Suppressor macrophage (primary cell): ENCODE measurements at places on chromosomes 1 and 21.

GRCh38 chr1:51624855-51625254 lies 8.0 kb downstream of the OSBPL9 start:
- DNase-seq = no peak

DNA sequence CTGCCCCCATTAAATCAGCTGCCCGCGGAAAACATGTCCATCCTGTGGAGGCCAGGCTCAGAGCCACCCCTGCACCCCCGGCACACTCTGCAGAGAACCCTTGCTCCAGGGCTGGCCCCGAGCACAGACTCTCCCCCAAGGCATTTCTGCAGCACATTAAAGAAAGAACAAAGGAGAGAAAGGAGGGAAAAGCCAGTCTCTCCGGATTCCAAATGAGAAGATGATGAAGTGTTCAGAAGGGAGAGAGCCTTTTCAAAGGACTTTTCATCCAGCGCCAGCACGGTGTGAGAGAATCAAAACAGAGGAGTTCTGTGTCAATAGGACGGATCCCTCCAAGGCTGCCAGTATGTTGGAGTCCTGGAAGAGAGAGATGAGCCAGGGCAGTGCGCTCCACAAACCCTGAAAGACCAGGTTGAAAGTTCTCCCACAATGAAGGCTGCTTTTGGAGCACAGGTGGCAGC lies 498.3 kb downstream of the NPHP4 start:
- DNase-seq = no peak

- DNase-seq = no peak
Measured at GRCh38 chr1:156766298-156767100, 836 bp upstream of the PRCC start.

DNA sequence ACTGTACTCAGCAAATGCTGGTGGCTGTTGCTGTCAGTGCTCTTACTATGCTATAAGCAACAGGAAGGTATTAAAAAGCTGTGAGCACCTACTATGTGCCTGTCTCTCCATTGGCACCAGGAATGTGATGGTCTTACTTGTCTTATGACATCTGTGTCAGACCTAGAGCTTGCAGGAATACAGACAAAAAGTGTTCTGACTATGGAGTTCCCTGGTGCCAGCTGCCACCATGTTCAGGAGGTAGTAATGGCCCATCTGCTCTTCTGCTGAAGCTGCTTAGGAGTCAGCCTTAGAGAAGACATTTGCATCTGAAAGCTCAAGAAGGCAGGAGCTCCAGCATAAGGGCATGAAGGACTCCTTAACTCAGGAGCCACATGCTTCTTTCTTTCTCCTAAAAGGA lies 52.3 kb downstream of the MAB21L3 start:
- DNase-seq = no peak

DNA sequence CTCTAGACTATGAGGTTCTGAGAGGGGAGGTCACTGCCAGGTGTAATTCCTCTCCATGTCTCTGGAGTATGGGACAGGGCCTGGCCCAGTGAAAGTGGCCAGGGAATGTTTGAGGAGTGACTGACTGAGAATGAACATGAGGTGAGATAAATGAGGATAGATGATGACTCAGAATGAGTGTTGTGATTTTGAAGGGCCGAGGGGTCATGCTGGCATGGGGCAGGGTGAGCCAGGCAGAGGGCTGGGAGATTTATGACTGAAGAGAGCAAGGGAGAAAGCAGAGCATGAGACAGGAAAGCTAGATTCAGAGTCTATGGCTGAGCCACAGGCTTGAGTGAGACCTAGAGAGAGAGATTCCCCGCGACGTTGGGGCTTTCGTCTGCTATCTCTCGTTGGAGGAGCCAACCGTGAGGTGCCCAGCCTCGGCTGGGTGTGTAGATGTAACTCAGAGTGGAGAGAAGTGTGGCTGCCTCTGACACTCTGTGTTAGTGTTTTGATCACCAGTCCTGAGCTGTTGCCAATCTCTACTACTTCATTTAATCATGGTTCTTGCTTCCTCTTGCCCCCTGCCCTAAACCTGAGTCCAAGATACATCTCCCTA lies 50.1 kb downstream of the FOXD2 start:
- no peak for DNase-seq

DNA sequence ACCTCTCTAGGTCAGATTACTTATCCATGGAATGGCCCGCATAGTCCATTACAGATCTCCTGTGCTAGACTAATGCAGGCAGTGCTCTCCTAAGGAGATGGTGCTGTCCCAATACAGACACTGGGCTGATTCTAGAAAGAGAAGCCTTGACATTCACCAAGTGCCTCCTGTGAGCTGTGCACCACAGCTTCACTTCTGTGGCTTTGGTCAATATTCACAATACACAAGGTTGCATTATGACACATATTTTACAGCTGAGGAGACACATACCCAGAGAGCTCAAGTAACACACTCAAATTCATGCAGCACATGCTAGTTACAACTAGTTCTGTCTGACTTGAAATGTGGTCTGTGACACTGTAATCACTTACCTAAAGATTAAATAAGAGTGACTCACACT lies 59.4 kb upstream of the LRRC8B start:
- DNase-seq = no peak

DNA sequence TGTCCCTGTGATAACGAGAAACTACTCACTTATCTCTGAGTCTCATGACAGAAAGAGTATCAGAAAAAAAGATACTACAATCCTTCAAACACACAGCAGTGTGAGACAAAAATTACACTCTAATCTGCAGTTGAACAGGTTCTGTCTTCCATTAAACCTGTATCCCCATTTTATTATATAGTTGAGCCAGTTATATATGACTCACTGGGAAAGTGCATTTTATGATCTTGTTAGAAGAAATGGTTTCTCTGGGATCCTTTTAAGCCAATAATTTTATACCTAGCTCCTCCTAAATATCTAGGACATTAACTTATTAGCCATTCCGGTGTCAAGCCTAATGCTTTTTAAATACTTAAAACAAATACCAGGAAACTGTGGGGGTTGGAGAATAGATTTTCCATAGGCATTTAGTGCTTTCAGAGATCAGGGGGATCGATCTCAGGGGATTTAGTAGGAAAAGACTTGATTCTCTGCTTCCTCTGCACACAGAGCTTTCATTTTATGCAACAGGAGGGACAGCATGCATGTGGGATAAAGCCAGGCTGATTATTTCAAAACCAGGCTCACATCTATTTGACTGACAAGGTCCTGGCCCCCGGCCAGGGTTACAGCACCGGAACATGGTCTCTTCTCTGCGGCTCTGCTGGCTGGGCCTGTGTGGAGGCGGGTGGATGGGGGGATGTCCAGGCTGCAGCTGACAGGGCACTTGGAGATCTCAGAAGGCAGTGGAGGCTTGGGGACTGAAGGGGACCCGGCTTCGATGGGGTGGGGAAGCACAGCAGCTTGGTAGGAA lies 310.6 kb downstream of the DISC1 start:
- no peak for DNase-seq

DNA sequence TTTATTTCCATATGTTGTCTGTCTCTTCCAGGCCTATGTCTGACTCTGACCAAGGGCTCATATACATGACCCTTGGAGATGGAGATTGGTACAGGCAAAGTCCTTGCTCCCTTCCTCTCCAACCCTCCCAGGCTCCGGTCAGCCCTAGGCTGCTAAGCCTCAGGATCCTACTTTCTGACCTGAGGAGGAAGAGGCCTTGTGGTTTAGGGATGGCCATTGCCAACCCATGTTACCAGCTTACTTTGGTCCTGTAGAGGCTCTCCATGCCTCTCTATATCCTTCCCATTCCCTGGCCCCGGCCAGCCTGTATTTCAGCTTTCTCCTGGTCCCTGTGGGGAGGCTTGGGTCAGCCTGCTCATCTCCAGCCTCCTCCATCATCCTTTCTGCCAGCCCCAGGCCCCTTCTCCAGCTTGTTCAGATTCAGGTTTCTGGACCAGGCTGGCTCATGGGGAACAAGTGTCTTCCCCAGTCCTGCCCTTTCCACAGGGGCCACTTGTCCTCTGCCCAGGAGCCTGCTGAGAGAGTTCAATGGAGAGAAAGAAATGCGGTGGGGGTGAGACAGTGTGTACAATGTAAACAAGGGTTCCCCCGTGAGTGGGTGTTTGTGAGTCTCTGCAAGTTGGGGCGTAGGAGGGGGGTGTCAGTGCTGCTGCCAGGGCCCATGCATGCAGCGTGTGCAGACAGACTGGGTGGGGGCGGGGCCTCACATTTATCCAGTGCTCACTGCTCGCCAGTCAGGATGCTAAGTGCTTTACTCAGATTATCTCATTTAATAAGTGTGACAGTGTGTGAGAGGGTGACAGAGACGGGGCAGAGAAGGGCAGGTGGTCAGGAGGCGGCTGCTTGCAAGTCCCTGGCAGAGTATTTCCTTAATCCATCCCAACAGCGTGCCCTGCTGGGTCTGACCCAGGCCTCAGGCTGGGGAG lies 31.3 kb upstream of the FOXO6 start:
- no peak for DNase-seq

DNA sequence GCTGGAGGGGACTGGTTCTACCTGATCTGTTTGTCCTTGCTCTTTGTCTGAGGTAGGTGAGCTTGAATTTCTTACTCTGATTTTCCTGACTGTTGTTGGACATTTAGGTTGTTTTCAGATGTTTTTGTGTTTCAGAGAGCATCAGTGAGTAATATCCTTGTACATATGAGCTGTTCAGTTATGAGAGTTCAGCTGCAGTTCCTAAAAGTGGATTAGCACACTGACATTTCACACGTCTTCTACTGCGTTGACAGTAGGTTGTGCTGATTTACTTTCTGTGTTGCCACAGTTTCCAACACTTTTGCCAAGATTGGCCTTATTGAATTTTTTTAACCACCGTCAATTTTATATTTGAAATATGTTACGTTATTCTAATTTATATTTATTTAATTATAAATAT lies 27.7 kb downstream of the CXADR start:
- peak; percentile 46 for DNase-seq

- DNase-seq = no peak
Measured at GRCh38 chr1:233340966-233341516, 13.5 kb downstream of the MAP3K21 start.

GRCh38 chr1:20684050-20684620 lies 23.0 kb upstream of the DDOST start:
- DNase-seq = peak; percentile 4

DNA sequence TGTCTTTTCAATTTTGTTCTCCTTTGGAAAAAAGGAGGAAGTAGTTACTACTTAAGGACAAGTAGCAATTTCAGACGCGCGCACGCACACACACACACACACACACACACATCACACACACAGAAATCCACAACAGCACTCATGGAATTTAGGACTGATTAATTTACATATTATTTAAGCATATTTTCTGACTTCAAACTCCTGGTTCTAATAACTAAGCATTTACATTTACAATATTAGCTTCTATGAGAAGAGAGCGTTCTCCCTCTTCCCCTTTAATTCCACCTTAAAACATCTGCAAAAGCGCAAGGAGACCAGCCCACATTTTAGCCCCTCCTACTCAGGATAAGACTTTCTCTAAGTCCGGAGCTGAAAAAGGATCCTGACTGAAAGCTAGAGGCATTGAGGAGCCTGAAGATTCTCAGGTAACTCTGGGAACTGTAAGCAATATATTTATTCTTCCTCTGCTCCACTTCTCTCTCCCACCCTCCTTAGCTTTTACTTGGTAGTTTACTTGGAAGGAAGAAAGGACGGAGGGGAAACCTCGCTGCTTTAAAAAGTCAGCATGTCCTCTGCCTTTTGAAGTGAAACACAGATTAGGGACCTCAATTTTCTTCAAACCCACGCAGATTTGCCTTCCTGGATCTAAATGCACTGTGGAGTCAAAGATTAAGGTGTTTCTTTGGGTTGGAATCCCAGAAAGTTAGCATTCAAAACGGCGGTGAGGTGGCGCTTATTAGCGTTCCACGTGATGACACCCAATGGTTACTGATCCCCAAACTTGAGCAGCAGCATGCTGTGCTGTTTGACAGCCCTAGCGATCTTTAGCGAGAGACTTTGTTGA lies at the start of gene PLA2G4A:
Gene PLA2G4A (plus strand): TSS at position 339 of the 844 bp plus-strand sequence. CDS start 25,406 bp downstream, outside the sequence.
- peak; percentile 84 for DNase-seq

GRCh38 chr1:110717179-110717578 lies 42.4 kb upstream of the KCNA3 start:
- DNase-seq = no peak

- no peak for DNase-seq
Measured at GRCh38 chr1:28507646-28508434, 2.0 kb downstream of the RCC1 start.

DNA sequence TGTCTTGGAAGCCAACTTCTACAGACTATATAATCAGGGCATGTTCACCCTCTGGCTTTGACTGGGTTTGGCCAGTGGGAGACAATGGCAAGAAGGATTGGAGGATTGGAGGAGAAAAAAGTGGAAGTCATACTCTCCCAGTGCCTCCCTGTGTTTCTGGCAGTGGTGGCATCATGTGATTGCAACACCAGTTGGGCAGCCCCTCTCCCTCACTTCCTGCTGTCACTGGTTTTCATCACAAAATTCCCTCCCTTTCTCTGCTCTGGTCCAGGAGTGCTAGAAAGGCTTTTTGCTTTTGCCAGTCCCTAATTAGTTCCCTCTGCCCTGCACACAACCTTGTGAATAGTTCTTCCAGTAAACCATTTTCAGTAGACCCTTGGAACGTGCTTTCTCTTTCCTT lies 3.7 kb upstream of the QSOX1 start:
- DNase-seq = peak; percentile 84

GRCh38 chr1:107379826-107380225 lies 239.0 kb downstream of the NTNG1 start:
- no peak for DNase-seq

- DNase-seq = no peak
Measured at GRCh38 chr1:22128392-22128791, 14.5 kb downstream of the WNT4 start.

DNA sequence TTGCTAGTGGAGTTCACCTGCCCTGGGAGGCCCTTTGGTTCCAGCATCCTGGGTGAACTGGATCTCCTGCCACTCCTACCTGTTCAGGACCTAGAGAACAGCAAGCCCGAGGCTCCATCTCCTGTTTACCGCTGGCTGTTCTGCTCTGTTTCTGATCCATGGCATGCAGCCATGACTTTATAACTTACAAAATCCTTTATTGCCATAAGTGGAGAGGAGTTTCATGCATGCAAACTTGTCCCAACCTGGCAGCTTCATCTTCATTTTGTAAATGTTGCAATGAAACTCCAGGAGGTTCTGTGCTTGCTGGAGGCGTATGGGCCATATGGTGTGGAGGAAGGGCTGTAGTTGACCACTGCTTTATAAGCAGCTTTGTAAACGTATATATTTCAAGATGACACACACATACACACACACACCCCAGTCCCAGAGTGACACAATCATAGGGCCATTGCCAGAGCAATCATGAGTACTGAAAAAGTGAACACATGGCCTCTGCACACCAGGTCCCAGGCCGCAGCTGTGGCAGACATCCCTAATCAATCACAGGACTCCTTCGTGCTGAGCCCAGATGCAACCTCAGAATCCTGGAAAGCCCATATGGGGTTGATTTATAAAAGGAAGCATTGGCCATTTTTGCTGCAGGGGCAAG lies 69.0 kb downstream of the UBIAD1 start:
- no peak for DNase-seq
